Neural crest cell (in vitro differentiated cells): ENCODE measurements at places on chromosomes 2 and 18.
A peak's percentile ranks its signal among the peaks of the same experiment; 100 is the strongest.

DNA sequence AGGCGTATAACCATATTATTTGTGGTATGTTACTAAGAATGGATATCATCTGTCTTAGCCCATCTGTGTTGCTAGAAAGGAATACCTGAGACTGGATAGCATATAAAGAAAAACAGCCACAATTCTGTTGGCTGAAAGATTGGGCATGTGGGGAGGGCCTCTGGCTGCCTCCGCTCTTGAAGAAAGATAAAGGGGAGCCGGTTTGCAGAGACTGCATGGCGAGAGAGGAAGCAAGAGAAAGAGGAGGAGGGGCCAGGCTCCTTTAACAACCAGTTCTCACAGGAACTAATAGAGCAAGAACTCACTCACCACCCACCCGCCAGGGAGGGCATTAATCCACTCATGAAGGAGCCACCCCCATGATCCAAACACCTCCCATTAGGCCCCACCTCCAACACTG lies 29.2 kb upstream of the UXS1 start:
- DNase-seq = no peak

DNA sequence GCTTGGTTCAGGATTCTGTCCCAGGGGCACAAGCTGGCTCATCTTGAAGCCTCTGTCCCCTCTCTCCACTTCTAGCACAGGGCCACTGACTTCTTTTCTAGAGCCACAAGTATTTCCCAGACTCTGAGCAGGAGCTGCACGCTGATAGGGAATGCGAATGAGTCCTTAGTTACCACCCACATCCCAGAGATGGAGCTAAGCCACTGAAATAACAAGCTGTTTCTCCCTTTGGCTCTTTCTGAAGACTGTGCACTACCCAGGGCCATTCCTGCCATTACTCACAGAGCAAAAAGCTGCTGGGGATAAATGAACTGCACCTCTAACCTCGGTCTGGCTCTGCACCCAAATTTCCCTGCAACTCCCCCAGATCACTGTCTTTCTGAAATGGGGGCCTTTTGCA lies 70.6 kb downstream of the TSN start:
- DNase-seq = no peak

- DNase-seq = no peak
These were observed 48.9 kb downstream of the ARL4C start for GRCh38 chr2:234447963-234448362.

DNA sequence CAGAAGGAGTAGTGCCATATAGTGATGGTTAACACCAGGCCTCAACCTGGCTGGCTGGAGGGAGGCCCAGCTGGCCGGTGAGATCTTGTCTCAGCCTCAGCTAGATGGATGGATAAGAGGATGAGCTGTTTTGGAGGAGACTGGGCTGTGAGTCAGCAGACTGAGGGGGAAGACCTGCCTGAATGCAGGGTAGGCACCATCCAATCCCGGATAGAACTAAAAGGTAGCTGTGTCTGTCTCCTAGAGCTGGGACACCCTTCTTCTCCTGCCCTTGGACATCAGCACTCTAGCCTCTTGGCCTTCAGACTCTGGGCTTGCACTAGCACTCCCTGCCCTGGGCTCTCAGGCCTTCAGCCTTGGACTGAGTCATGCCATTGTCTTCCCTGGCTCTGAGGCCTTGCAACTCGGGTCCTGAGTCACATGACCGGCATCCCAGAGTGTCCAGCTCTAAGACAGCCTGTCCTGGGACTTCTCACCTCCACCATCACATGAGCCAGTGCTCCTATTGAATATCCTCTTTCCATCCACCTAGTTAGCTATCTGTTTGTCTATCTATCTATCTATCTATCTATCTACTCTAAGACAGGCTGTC lies 131.3 kb downstream of the TPO start:
- no peak for DNase-seq

DNA sequence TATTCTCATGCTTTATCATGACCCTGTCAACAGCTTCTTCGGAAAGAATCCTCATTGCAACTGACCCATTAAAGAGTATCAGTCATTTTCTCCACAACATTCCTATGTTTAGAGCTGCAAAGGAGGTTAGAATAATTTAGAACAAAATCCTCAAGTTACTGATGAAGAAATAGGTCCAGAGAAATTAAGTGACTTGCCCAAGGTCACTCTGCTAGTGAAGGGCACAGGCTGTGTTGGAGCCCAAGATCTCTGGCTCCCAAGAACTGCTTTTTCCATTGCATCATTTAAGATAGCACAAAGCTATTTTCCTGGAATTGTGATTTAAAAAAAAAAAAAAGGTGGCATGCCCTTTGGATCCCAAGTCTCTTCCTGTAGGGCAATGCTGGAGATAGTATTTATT lies 9.6 kb downstream of the IRS1 start:
- DNase-seq = no peak

- no peak for DNase-seq
These were observed 109.0 kb downstream of the SETBP1 start for GRCh38 chr18:44789710-44790109.

DNA sequence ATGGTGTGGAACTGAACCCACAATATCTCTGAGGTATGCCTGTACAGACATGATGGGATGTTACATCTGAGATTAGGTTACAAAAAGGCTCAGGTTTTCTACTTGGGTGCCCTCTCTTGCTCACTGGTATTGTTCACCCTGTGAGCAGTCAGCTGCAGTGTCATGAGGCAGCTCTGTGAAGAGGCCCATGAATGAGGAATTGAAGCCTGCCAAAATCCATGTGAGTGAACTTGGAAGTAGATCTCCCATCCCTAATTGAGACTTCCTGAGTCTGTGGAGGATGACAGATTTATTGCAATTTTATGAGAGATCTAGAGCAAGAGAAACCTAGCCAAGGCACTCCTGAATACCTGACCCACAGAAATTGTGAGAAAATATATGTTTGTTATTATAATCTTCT lies 404.9 kb upstream of the ZEB2 start:
- DNase-seq = no peak

DNA sequence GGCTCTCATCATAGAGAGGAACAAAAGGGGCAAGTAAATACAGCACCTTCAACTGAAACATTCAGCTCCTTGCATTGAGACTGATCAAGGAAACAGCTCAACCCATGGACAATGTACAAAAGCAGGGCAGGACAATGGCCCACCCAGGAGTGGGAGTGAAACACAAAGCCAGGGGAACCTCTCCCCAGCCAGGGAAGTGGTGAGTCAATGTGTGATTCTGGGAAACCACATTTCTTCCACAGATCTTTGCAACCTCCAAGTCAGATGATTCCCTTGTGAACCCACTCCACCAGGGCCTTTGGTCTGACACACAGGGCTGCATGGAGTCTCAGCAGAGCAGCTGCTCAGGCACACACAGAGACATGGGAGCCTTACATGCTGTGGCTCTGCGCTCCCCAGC lies 294.5 kb downstream of the NR4A2 start:
- no peak for DNase-seq

GRCh38 chr2:42032224-42032620 lies 15.6 kb upstream of the PKDCC start:
- DNase-seq = no peak

DNA sequence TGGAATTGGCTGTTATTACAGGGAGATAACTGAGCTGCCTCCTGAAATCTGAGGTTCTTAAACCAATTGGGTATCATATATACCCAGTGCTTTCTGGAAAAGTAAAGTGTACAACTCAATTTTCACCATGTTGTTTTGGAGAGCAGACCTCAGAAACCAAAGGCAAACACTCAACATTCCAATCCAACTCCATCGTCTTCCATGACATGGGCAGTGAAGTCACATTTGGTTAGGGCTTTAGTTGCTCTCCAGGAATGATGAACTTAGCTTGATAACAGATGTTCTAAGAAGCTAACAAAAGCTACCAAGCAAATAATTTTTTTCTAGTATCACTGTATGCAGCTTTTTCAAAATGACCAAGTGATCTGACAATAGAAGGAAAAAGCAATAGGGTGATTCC lies 107.0 kb upstream of the SLC35G4 start:
- no peak for DNase-seq

DNA sequence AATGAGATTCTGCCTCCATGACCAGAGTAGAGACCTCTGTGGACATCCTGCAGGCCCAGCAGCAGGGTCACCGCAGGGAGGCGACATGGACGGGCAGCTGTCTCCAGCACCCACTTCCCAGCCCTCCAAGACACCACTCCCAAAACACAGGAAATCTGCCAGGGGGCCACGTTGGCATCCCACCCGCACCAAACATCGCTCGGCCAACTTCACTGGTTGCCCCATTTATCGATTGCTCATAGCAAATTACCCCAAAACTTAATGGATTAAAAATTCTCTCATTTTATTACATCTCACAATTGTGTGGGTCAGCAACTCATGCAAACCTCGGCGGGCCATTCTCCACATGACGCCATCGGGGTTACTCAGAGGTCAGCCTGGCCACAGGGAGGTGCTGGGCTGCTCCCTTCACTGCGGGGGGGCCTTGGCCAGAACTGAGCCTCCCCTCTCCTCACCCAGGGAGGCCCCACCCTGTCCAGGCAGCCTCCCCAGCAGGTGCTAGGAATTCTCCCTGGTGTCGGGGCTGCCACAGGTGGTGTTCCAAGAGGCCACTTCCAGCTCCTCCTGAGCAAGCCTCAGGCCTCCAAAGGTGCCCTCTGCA lies 420.7 kb upstream of the MYT1L start:
- no peak for DNase-seq

GRCh38 chr2:84314901-84315330 lies 144.2 kb downstream of the SUCLG1 start:
- peak; percentile 94 for DNase-seq
